ENCODE measurements at places on chromosomes 3 and 15.

DNA sequence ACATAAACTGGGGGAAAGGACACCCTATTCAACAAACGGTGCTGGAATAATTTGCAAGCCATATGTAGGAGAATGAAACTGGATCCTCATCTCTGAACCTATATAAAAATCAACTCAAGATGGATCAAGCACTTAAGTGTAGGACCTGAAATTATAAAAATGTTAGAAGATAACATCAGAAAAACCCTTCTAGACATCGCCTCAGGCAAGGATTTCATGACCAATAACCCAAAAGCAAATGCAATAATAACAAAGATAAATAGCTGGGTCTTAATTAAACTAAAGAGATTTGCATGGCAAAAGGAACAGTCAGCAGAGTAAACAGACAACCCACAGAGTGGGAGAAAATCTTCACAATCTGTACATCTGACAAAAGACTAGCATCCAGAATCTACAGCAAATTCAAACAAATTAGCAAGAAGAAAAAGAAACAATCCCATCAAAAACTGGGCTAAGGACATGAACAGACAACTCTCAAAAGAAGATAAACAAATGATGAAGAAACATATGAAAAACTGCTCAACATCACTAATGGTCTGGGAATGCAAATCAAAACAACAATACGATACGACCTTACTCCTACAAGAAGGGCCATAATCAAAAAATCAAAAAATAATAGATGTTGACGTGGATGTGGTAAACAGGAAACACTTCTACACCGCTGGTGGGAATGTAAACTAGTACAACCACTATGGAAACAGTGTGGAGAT, 408.7 kb downstream of the CNTN6 start:
- DNase-seq, result no peak

- no peak for DNase-seq
Measured at GRCh38 chr15:67242708-67243111, 11.8 kb downstream of the AAGAB start.

GRCh38 chr15:80645494-80646065, 49.5 kb upstream of the ABHD17C start:
- no peak for DNase-seq

DNA sequence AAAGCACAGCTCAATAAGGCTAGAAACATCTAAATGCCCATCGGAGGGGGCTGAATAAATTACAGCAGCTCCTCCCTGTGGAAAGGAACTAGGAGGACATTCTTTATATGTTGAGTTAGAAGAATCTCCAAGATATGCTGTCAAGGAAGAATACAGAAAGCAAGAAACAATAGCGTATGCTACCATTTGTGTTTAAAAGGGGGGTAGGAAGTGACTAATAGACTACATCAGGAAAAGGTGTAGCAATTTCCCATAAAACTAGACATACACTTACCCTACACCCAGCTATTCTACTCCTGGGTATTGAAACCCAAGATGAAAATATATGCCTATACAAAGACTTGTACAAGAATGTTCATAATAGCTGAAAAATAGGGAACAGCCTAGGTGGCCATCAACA, 21.6 kb downstream of the SEC61A1 start:
- no peak for DNase-seq

- DNase-seq, result no peak
Measured at GRCh38 chr15:97144377-97144711, 813.8 kb downstream of the NR2F2 start.

DNA sequence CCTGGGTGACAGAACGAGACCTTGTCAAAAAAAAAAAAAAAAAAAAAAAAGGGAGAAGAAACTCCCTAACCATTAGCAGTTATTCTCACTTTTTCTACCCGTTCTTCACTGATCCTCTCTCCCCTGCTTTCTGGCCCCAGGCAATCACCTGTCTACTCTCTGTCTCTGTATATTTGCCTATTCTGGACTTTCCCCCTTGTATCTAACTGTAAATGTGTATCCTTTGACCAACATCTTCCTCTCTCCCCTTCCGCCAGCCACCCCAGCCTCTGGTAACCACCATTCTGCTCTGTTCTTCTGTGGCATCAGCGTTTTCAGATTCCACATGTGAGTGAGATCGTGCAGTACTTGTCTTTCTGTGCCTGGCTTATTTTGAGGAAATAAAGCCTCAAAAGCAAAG, 6.9 kb downstream of the CYFIP1 start:
- no peak for DNase-seq

DNA sequence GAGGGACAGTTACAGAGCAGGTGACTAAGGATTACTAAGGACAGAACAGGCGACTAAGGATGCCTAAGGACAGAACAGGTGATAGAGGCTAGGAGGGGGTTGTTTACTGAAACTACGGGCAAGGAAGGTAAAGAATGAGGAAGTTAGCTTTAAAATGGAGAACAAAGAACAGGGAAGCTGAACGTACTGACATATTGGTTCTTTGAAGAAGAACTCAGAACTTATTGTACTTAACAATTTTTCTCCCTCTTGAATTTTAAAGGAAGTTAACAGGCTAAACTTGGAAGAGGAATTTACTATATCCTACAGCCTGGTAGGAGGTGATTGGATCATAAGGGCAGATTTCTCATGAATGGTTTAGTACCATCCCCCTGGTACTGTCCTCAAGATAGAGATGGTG, 290.2 kb downstream of the SHQ1 start:
- no peak for DNase-seq

DNA sequence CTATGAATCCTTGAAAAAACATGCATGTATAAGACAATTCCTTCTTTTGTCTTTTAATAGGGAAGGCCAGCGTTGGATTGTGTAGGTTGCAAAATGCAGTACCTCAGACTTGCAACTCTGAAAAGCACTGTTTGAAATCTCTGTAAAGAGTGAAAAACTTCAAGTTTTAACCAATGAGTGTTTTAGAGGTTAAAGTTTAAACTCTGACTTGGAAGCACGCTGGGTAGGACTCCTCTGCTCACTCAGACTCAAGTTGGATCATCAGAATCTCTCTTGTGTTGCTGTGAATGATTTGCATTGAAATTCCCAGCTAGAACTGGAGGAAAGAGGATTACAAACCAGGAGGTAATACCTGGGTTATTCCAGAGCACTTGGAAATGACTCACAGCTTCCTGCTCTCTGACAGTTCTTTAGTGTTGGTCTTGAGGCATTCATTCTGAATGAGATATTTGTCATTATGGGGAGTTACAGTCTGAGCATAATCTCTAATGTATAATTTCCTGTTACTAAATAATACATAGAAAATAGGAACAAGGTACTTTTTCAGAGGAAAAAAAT, 49.1 kb downstream of the PLS1 start:
- DNase-seq, result no peak

DNA sequence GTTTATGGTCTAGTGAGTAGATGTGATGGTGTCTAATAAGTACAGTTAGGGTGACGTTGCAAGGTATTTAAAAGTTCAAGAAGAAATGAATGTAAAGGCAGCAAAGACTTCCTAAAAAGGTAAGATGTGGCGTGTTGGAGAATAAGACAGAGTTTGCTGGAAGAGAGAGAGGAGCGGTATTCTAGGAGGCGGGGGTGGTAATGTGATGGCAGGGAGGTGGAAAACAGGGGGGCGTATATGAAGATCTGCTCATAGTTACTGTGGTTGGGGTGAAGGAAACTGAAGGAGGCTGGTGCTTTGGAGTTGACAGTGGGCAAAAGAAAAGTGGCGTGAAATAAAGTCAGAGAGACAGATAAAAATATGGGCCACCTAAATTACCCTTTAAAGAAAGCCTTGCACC, 164.9 kb upstream of the LRRN1 start:
- no peak for DNase-seq

- DNase-seq, result peak; percentile 73
Measured at GRCh38 chr3:150183678-150184425, 213.2 kb upstream of the PFN2 start.

GRCh38 chr15:33045066-33045810, 149.3 kb downstream of the FMN1 start:
- no peak for DNase-seq

DNA sequence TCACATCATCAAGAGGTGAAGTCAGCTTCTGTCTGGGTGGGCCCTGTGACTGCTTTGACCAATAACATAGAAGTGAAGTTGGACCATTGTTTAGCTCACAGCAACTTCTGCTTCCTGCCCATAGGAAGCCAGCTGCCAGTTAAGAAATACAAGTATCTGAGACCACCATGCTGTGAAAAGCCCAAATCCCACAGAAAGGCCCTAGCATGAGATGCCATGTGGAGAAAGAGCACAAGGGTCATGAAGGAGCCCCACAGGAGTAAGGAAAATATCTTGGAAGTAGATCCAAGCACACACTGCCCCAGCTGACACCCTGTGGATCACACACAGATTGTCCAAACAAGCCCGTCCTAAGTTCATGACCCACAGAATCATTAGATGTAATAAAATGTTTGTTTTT, 28.5 kb downstream of the RTP4 start:
- no peak for DNase-seq

GRCh38 chr3:19363071-19363470, 214.8 kb downstream of the KCNH8 start:
- no peak for DNase-seq

GRCh38 chr3:116211901-116212300, 233.4 kb downstream of the LSAMP start:
- no peak for DNase-seq

GRCh38 chr3:149497966-149498670, 23.6 kb downstream of the TM4SF4 start:
- no peak for DNase-seq

GRCh38 chr3:52801839-52802238, 7.2 kb downstream of the ITIH3 start:
- DNase-seq, result no peak

DNA sequence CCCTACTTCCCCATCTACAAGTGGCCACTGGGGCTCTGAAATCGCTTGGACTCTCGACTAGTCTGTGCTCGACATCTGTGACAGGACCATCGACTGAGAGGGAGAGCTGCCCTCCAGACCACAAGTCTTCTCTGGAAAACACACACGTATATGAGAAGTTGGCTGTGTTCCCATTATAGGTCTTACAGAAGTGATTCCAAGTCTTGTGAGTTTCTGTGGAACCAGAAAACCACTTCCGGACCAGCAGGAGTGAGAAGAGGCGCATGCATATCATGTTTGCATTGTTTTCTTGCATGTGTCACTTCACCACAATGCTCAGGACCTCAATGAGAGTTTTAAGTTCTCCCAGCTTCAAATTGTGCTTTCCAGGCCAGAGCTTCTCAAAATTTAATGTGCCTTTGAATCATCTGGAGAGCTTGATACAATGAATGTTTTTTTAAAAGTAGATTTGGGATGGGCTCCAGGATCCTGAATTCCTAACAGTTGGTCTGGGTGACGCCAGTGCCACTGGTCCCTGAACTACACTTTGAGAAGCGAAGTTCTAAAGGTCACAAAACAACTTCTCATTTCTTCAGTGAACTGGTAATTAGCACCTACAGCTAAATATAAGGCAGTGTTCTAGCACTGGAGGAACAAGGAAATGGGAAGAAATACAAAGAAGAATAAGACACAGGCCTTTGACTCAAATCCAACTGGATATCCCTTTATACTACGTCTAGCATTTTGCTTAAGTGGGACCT, 15.7 kb downstream of the LIPC start:
- no peak for DNase-seq

GRCh38 chr15:63971427-63971805, 74.9 kb downstream of the DAPK2 start:
- no peak for DNase-seq

DNA sequence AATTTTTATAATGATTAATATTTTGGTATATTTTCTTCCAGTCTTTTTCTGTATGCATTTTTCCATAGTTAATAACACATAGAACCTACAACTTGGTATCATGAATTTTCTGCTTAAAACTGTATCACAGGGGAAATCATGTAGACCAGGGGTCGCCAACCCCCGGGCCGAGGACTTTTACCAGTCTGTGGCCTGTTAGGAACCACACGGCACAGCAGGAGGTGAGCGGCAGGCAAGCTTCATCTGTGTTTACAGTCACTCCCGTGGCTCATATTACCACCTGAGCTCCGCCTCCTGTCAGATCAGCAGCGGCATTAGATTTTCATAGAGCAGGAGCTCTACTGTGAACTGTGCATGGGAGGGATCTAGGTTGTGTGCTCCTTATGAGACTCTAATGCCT, 54.7 kb downstream of the RPL22L1 start:
- peak; percentile 85 for DNase-seq

DNA sequence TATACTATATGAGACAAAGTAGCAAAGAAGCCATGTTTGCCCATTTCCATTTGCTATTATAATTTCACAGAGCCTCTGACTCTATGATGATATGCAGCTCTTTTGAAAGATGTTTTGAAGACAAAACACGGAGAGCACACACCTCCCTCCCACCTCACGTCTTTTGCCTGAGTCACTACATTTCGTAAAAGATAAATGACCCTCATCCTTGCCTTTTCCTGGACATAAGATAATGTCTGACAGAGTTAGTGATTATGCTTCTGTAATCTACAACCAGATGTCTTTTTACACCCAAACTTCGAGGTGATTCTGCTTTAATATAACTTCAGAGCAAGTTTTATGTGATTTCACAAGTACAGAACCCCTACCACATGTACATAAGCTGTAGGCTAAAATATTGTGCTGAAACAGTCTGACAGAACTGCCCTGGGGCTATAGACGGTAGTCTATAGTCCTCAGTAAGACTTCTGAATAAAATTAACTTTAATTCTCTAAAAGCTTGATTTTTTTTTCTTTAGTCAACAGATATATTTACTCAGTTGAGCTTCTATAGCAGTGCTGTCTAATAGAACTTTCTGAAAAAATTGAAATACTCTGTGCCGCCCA, 99.9 kb downstream of the CD200R1L start:
- no peak for DNase-seq

GRCh38 chr3:17232442-17232841, 347.7 kb downstream of the PLCL2 start:
- DNase-seq, result no peak

DNA sequence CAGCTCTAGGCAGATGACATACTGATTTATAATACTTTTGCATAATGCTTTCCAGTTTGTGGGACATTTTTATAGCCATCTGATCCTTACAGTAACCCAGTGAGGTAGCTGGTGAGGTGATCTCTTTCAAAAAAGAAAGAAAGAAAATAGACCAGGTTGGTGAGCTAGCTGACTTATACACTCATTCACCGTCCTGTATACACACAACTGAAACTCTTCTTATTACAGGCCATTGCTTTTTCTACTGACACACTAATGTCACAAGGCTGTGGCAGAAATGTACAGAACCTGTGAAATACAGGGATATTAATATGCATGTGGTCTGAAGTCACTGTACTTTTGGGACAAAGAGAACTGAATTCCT, 150.2 kb upstream of the BHLHE40 start:
- no peak for DNase-seq

- no peak for DNase-seq
Measured at GRCh38 chr15:74657846-74658245, 38.0 kb downstream of the EDC3 start.

All from NCI-H2171 (cell line).